ENCODE measurements at places on chromosomes 7 and 10.

- DNase-seq: no peak
Measured at GRCh38 chr7:69714886-69715576, 116.8 kb downstream of the AUTS2 start.

- no peak for DNase-seq
Measured at GRCh38 chr7:1076184-1077072, 11.5 kb upstream of the GPER1 start.

- no peak for DNase-seq
Measured at GRCh38 chr10:26714415-26715136, 17.1 kb downstream of the PDSS1 start.

DNA sequence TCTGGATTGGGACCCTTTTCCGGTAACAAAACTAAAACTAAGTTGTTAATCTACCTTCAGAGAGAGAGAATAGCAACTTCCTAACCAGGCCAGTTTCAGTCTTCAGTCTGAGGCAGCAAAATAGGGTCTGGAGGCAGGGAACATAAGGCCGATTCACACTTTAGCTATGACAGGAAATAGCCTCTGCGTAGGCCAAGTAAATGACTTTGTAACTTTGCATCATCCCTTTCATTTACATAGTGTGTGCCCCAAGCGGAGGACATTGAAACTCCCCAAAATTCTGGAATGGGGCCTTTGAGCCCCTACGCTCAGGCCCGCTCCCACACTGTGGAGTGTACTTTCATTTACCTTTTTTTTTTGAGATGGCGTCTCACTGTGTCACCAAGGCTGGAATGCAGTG, 1.7 kb upstream of the UPP1 start:
- peak; percentile 86 for DNase-seq

DNA sequence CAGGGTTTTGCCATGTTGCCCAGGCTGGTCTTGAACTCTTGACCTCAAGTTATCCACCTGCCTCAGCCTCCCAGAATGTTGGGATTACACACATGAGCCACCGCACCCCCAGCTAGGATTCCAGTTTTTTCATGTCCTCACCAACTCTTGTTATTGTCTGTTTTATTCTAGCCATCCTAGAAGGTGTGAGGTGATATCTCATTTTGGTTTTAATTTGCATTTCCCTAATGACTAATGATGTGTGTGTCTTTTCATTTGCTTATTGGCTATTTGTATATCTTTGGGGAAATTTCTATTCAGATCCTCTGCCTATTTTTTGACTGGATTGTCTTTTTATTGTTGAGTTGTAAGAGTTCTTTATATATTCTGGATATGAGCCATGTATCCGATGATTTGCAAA, 59.2 kb upstream of the ZMIZ2 start:
- no peak for DNase-seq

DNA sequence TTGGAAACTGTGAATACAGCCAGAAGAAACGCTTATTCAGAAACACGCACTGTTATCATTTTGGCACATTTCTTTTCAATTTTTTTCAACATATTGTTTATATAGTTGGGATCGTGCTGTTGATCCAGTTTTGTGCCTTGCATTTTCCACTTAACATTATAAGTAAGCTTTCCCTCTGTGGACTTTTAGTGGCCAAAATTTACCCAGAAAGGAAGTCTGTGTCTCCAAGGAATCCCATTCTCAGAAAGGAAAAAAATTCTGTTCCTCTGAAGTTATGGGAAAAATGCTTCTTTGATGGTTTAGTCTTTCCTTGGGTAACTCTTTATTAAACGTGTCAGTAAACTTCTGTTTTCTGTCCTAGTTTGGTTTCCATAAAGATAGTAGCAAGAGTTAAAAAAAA, 280.0 kb downstream of the REEP3 start:
- no peak for DNase-seq

- DNase-seq: peak; percentile 76
Measured at GRCh38 chr7:131688738-131689661, 132.6 kb upstream of the PODXL start.

GRCh38 chr7:20275637-20276036, 55.1 kb upstream of the ITGB8 start:
- DNase-seq: no peak

- peak; percentile 84 for DNase-seq
Measured at GRCh38 chr7:2641406-2642393, 9.9 kb downstream of the TTYH3 start.

DNA sequence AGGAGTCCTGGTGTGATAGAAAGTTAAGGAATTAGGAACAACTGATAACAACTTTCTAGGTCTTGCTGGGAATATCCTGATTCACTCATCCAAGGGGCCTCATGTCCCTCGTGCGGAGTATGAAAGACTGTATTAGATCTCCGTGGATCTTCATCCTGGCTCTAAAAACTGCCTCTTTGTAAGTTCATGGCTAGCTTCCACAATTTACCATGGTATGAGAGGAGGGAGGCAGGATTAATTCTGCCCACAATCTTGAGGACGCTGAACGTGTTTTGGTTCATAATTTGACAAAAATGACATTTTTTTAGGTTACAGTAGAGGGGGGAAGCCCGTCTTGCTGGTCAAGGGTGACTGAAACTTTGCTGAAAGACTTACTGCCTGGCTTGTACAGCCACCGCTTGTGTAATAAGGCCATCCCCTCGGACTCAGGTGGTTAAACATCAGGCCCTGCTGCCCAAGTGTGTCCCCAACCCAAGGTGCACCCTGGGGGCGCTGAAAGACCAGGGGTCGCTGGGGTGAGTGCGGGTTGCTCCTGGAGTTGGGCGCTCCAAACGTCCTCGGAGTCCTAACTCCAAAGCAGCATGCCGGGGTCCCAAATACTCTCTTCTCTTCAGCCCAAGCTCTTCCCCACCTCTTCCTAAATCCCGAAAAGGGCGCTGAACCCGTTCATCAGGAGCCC, 733 bp downstream of the HIBADH start:
- DNase-seq: peak; percentile 19

DNA sequence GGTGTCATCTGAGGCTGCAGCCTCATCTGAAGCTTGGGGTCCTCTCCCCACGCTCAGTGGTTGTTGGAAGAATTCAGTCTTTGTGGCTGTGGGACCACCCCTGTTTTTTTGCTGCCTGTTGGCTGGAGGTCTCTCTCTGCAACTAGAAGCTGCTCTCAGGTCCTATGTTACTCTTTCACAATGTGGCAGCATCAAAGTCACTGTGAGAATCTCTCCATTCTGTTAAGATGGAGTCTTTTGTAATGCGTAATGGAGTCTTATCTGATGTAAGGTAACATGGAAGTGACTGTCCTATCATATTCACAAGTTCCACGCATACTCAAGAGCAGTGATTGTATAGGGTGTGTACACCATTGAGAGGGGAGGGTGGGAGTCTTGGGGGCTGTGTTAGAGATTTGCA, 24.9 kb downstream of the TSPAN13 start:
- DNase-seq: no peak

- DNase-seq: no peak
Measured at GRCh38 chr10:8121201-8121890, 66.9 kb downstream of the GATA3 start.

DNA sequence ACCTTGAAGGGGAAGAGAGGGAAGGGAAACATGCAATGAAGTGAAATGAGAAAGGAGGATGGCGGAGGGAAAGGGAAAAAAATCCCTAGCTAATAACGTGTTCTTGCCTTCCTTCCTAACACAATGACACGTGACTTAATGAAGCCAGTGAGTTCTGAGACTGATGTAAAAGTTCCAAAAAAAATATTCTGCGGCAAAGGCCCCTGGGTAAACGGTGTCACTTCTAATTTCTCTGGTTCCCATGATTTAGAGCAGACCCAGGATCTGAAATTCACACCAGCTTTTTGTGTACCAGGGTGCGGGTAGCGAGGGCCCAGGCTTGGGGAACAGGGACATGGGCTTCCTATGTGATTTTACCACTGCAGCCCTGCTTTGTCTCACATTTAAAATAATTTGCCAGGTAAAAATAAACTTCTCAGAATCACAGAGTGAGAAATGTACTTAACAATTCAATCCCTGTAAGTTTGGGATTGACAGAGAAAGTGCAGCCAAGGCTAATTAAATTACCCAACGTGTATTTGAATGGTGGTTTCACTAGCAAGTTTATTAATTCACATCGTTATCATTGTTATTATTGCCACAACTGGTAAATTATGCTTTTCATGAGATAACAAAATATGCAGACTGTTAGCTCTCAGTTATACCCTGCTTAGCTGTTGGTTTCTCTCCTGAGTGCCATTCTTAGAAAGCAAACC, 182.4 kb downstream of the SEM1 start:
- DNase-seq: no peak

GRCh38 chr7:155534691-155535090, 11.7 kb downstream of the CNPY1 start:
- DNase-seq: no peak

- DNase-seq: no peak
Measured at GRCh38 chr10:117391436-117392205, 16.4 kb upstream of the PDZD8 start.

DNA sequence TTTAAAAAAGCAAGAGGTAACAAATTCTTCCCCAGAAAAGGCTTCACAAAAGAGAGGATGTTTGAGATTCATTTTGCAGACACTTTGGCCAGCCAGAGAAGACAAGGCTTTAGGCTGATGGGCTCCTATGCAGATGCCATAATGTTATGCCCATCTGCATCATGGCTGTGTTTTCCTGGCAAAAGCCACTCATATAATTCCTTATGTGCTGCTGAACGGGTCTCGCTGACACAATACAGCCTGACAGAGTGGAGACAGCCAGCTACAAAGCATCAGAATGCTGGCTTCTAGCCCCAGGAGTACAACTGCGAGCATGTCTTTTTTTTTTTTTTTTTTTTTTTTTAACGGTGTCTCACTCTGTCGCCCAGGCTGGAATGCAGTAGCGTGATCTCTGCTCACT, 1157.4 kb upstream of the AUTS2 start:
- no peak for DNase-seq

DNA sequence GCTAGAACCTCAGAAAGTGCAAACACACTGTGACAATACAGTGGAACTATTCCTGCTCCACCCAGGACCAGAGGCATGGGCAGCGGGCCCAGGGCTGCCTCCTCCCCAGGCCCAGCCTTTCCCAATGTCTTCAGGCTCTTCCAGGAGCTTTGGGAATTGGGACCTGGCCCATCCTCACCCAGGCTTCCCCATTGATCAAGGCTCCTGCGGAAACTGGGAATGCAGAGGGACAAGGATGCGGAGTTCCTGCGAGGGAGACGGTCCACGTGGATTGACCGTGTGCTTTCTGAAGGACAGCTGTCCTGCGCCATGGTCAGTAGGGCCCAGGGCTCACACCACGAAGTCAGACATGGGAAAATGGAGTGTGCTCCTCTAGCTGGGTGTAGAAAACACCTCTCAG, 56.6 kb downstream of the CSGALNACT2 start:
- DNase-seq: no peak

DNA sequence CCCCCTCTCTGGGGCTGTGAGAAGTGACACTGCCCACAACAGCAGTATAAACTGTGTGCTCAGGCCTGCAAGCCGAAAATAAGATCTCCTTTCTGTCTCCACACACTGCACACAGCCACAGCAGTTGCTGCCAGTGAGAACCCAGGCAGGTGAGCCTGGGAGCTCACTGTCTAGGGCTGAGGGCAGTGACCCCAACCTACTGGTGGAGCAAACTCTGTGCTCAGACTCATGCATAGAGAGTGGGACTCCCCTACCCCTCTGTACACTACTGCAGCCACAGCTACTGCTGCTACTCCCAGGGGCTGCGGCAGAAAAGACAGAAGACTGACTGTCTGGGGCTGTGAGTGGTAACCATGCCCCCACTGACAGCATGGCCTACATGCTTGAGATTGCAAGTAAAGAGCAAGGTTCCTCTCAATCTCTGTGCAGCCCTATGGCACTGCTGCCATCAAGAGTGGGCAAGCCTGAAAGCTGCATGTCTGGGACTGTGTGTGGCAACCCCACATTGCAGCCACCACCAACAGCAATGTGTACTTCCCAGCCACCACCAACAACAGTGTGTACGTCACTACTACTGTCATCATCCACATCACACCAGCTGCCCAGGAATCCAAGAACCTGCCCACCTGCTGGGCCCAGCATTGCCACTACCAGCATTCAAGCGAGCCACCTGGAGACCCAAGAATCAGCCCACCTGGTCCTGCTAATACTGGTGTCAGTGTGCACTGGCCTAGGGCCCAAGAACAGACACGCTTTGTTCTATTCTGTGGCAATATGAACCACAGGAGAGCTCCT, 226.1 kb downstream of the XPNPEP1 start:
- no peak for DNase-seq

- DNase-seq: no peak
Measured at GRCh38 chr10:68239596-68240150, 7.8 kb upstream of the ATOH7 start.

DNA sequence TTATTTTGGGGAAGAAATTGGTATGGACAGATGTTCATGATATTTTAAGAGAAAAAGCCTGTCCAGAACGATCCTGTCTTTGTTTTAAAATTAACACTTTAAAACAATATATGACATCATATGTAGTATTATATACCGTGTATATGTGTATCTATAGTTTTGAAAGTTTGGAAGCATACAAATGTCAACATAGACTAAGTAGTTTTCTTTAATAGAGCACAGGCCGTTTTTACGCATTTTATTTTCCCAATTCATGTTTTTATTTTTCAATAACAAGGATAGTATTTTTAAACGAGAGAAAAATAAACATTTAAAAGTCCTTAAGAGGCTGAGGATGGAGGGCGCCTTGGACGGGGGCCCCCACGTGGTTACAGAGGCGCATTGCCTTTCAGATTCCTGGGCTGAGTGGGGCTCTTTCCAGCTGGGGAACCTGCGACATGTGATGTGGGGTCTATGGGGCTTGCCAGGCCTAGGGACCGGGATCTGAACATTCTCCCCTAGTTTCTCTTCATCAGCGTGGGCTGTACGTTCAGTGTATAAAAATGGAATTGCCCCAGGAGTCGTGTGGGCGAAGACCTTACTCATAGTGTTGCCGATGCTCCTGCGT, 127.8 kb upstream of the ZNF746 start:
- peak; percentile 72 for DNase-seq

GRCh38 chr7:151808400-151809145, 68.3 kb downstream of the PRKAG2 start:
- peak; percentile 65 for DNase-seq

DNA sequence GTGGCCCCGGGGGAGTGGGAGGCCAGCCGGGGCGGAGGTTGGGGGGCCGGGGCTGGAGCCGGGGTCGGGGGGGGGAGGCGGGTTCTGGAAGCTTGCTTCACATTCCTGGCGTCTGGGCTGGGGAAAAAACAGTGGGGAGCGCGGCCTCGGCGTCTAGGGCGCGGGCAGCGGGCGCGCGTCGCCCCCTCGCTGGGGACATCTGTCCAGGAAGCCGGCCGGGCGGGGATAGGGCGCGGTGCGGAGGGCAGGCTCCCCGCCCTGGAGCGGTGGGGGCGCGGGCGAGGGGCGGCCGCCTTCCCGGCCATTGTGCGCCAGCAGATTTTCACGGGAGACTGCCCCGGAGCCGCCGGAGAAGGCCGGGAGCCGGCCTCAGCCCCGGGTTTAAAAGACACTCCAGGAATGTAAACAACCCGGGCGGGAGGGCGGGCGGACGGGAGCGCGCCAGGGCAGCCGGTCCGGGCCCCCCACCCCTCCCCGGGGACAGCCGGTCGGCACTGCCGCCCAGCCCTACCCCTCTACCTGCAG, 1.4 kb downstream of the ZMIZ1 start:
- DNase-seq: no peak

- no peak for DNase-seq
Measured at GRCh38 chr7:30563326-30563942, 31.2 kb upstream of the GARS1 start.

Measured in inflammatory macrophage treated with lipopolysaccharide for 1 hour (primary cell).